ENCODE measurements at places on chromosomes 3 and 15.

DNA sequence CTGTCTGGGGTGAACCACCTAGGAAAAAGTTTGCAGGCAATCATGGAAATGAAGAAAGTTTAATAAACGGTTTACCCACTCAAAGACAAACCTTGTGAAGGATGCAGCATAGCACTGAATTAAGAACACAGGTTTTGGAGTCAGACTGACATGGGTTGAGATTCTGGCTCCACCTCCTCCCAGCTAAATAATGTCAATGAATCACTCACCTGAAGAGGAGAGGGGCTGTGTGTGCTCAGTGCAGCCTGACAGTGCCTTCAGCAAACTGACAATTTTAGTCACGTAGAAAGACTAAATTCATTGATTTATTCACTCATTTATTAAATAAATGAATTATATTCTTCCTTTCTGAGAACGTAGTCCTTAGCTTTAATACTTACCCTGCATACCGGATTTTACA, 18.9 kb downstream of the NR1I2 start:
- DNase-seq = no peak

- no peak for DNase-seq
Measured at GRCh38 chr15:81253846-81254245, 57.2 kb downstream of the IL16 start.

GRCh38 chr3:10391391-10391790, 70.5 kb upstream of the SEC13 start:
- no peak for DNase-seq

DNA sequence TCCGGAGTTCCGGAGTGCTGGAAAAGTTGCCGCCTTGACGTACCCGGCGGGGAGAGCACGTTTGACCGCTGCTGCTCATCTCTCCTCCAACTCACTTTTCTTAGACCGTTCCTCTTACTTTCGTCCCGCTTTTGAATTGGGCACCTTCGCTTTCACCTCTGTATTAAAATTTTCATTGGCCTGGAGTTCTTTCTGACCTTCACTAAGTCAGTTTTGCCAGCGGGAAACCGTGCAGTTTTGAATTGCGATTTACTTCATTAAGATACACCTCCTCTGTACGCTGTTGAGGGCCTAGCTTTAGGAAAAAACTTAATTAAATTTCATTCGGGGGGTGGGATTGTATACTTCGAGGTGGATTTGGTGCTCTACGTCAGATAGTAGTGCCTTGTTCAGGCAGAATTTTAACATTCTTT, 1.3 kb downstream of the GMPS start:
- DNase-seq = no peak

GRCh38 chr3:5666455-5666854, 478.9 kb downstream of the EDEM1 start:
- DNase-seq = no peak

GRCh38 chr3:105334138-105334882, 32.4 kb upstream of the ALCAM start:
- no peak for DNase-seq

GRCh38 chr15:45653702-45654424, 19.0 kb downstream of the SQOR start:
- no peak for DNase-seq

DNA sequence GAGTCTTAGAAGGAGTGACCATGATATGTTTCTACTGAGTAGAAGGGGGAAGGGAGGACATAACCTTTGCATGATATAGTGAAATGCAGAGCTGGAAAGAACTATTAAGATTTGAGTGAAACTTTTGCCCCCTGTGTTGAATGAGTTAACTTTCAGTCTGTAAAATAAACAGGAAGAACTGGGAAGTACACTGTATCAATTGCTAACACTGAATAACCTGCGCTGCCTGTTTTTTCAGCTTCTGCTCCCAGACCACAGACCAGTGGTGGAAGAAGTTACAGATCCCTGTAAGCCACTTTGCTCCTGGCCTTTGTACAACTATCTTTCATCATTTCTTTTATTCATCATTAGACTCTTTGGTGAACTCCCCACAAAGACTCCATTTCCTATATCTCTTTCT, 3.6 kb upstream of the LRCH3 start:
- no peak for DNase-seq

DNA sequence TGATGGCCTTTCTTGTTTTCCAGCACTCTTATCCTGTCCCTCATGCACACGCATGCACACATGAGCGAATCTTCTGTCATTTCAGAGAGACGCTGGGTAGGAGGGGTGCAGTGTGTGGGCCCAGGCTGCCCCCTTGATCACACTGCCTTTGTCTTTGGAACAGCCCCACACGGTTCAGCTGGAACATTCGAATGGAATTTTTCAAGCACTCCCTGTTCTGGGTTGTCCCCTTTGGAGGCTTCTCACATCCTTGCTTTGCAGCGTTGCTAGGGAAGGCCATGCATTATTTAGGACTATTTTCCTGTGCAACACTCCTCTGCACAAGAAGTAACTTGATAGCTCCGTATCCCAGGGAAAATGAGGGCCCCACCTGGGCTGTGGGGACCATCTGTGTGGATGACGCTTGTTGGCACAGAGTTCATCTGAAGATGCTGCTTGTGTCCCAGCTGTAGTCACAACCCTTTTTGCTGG, 78.4 kb downstream of the SPSB4 start:
- peak; percentile 9 for DNase-seq

GRCh38 chr3:52270252-52270754, 8.1 kb downstream of the WDR82 start:
- DNase-seq = no peak

DNA sequence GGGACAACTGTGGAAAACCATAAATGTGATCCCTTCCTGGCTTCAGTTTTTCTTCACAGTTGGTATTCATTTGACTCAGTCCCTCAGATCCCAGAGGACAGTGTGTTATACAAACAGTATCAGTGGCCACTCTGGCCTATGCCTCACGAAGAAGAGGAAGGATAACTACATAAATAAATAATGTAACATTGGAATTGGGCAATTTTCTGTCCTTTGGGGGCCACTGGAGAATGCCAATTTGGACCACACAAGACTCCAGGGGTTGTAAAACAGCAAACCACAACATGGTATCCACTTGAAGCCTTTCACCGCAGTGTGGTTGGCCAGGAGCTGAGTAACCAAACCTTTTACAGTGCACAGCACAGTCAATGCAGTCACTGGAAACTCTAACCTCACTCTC, 1077.0 kb downstream of the ROBO2 start:
- no peak for DNase-seq

DNA sequence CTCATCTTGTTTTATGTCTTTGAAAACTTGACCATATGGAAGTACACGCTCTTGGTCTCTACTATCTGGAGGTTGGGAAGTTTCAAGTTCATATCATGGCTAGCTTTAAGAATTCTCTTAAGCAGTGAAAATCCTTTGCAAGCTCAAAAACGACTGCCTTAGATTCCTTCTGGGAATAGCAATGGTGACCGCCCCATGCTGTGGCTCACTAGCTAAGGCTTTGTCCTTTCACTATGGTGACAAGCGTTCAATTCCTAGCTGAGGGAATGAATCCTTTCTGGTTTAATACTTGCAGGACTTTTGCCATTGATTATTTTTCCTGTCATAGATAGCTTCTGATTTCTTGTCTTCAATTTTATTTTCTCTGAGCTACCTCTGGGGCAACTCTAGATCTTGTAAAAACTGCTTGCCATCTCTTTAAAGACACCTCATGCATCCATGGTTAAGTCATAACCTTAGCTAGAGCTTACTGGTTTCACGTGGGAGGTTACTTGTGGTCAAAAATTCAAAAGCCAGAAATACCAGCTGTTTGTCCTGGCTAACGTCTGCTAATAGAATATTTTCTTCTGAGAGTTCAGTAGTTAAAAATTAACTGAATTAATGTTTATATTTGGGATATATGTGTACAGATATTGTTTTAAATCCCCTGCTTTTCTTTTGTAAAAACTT, 673.4 kb upstream of the CBLB start:
- DNase-seq = no peak

DNA sequence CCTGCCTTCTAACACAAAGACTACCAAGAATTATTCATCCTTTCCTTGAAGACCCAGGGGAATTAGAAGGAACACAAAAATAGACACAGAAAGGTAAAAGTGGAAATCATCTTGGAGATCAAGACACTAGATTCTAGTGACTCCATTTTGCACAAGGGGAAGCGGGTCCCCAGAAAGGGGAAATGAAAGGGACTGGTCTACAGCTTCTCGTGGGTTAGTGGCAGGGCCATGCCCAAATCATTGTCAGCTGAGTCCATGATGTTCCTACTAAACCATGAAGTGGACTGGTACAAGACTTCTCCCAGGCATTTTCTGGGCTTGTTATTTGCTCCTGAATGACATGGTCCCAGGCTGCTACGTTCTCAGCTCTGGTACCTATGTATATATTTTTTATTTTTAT, 230.7 kb upstream of the TPRG1 start:
- no peak for DNase-seq

DNA sequence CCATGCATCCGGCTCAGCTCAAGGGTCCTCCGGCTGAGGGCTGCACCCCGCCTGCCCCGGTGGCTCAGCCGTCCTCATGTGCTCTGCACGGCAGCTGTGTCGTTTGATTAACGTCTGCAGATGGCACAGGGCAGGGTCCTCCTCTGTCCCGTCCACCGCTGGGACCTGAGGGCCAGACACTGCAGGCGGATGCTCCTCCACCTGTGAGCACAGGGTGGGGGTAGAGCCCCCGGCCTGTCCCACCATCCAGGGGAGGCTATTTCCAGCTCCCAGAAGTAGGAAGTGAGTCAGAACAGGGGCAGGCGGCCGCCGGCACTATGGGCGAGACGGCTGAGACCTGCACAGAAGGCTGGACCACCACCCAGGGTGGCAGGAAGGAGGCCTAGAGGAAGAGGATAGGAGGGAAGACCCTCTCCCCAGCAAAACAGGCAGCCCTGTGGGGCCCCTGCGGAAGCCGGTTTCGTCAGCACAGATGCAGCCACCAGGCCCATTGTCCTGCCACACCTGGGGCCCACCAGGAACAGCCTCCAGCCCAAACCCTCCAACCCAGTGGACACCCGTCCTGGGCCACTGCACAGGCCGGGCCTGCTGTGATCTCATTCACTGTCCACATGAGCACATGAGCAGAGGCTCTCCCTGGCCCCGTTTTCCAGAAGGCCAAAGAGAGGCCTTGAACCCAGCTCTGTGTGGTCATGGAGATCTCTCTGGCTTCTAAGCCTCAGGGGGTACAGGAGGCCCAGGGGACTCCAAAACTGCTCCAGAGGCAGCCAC, 12.6 kb upstream of the PLXND1 start:
- no peak for DNase-seq

DNA sequence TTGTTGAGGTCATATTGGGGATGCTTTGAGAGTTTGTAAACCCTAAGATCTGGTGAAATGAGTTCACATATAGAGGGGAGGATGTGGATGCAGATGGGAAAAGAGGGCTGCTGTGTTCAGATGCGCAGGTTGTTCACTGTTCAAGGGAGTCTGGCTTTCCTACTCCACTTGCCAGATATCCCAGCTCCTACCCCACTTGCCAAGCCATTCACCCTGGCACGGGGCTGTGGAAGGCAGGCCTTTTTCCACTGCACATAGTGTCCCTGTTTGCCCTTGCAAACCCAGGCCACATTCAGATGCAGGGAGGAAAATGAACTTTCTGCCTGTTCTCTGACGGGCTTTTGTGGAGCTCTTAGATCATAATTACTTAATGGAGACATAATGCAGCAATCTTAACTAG, 29.0 kb downstream of the CRABP1 start:
- no peak for DNase-seq

DNA sequence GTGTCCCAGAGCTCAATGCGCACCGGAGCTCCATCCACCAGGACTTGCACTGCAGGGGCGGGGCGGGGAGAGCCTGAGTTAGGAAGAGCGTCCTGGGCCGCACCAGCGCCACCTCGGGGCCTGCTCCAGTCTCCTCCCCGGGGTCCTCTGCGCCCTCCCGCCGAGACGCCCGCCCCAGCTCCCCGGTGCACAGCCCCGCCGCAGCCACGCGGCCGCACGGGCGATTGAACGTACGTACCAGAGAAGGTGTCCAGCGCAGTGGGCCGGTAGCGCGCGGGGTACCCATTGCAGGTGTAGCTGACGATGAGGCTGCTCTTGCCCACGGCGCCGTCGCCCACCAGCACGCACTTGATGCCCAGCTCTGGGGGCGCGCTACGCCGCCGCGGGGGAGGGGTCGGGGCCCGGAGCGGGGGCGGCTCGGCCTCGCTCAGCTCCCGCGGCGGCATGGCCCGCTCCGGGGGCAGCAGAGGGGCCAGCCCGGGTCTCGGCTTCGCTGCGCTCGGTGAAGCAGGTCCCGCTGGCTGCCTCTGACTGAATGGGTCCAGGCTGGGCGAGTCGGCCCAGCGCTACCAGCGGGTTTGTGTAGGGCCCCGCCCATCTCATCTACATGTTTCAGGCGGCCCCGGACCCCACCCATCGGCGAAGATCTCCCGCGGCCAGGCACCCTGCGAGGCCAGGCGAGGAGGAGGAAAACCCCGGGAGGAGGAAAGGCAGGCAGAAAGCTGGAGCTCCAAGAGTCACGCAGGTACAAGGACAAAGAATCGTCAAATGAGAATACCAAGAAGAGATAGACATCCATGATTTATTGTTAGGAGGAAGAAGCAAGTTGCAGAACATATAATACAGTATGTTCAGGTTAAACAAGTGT, at the start of gene RHOV:
Gene RHOV (minus strand): TSS at position 541 of the 868 bp plus-strand sequence. CDS start 95 bp downstream, at position 446.
- peak; percentile 73 for DNase-seq

DNA sequence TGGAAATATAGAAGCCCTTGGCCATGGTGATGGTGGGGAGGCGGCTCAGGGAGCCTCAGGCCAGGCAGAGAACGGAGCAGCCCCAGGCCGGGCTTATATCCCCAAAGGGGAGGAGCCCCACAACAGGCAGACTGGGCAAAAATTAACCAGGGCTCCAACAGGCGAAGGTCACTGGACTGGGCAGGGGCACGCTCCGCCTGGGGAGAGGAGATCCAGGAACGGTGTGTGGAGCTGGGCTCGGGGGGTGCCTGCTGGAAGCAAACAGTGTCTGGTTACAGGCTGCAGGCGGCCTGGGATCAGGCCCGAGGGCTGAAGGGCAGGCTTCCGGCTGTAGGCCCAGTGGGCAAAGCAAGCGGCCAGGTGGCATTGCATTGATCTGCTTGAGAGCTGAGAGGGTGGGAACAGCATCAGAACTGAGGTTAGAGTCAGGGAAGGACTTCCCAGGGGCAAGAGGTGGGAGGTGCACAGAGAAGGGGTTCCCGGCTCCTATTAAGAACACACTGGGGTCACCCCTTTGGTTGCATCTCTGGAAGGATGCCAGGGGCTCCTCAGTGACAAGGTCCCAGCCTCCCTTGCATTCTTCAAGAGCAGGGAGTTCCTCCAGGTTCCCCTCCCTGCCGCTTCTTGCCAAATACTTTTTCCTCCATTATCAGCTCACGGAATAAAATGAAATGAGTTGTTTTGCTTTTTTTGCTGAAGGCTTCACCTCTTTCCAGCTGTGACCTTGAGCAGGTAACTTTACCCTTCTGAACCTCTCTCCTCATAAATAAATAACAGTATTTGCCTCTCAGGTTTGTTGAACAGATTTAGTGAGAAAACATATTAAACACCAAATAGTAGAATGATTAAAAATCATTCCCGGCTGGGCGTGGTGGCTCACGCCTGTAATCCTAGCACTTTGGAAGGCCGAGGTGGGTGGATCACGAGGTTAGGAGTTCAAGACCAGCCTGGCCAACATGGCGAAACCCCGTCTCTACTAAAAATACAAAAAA, 7.8 kb downstream of the ANPEP start:
- no peak for DNase-seq

- peak; percentile 68 for DNase-seq
Measured at GRCh38 chr15:93028632-93029213, 60.3 kb downstream of the RGMA start.

- no peak for DNase-seq
Measured at GRCh38 chr15:33159726-33160453, 34.6 kb downstream of the FMN1 start.

- DNase-seq = no peak
Measured at GRCh38 chr15:85579957-85580694, 199.7 kb downstream of the AKAP13 start.

Measured in anterior cingulate cortex (tissue), 58 donors.